Suppressor macrophage treated with lipopolysaccharide for 4 hours (primary cell): ENCODE measurements at places on chromosomes 16 and 17.

GRCh38 chr17:866568-867103, 84.5 kb downstream of the MRM3 start:
- no peak for DNase-seq

DNA sequence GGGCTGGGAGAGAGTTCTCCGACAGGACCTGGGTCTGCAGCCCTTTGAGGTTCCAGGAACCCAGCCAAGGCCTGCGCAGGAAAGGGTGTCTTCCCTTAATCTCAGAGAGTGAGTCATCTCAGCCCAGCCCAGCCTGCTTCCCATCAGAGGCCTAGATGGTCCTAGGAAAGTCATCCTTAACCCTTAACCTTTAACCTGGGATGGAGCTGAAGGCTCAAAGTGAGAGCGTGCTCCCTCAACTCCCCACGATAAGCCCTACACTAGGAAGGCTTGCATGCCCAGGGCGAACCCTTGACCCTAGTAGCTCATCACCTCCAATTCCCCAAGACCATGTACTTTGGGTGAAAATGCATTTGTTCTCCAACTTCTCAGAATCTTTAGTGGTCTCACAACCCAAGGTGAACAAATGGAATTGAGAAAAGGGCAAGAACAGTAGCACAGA, 4.8 kb upstream of the ATXN7L3 start:
- DNase-seq: peak; percentile 40

DNA sequence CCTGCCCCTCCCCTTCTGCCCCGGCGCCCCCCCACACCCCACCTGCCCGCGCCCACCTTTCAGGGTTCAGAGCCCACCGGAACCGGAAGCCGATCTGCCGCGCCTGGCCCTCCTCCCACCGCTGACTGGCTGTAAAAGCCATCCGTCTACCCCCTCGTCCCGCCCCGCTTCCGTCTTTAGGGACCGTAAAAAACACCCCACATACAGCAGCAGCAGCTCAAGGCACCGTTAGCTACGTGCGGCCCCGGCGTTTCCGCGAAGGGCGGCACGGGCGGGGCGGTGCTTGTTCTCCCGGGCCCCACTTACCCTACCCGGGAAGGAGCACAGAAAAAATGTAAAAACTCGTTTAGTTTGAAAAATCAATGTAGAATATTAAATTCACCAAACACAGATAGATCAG, at the start of gene MRPL28:
Gene MRPL28 (minus strand): TSS at position 96 of the 400 bp plus-strand sequence. CDS start 320 bp downstream, outside the sequence.
- peak; percentile 97 for DNase-seq

- DNase-seq: no peak
Measured at GRCh38 chr16:9849697-9850245, 332.5 kb downstream of the GRIN2A start.

DNA sequence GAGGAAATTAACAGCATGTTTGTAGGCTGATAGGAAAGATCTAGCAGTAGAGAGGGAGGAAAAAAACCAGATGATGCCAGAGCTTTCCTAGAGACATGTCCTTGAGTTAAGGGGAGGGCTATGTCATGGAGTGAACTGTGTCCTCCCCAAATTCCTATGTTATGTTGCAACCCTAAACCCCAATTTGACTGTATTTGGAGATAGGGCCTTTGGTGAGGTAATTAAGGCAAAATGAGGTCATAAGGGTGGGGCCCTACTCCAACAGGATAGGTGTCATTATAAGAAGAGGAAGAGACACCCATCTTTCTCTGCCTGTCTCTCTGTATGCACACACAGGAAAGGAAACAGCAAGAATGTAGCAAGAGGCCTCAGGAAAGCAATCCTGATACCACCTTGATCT, 195.3 kb upstream of the AXIN2 start:
- no peak for DNase-seq

DNA sequence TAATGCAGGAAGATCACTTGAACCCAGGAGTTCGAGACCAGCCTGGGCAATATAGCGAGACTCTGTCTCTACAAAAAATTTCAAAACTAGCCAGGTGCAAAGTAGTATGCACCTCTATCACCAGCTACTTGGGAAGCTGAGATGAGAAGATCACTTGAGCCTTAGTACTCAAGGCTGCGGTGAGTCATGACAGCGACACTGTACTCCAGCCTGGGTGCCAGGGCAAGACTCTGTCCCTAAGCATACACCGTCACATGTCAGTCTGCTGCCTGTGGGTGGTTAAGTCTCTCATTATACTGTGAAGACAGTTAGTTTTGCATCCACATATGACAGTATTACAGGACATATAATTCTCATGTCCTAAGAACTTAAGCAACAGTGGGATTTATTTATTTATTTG, 21.8 kb downstream of the NMRAL1 start:
- no peak for DNase-seq

- DNase-seq: no peak
Measured at GRCh38 chr16:85436636-85437165, 176.4 kb upstream of the GSE1 start.

DNA sequence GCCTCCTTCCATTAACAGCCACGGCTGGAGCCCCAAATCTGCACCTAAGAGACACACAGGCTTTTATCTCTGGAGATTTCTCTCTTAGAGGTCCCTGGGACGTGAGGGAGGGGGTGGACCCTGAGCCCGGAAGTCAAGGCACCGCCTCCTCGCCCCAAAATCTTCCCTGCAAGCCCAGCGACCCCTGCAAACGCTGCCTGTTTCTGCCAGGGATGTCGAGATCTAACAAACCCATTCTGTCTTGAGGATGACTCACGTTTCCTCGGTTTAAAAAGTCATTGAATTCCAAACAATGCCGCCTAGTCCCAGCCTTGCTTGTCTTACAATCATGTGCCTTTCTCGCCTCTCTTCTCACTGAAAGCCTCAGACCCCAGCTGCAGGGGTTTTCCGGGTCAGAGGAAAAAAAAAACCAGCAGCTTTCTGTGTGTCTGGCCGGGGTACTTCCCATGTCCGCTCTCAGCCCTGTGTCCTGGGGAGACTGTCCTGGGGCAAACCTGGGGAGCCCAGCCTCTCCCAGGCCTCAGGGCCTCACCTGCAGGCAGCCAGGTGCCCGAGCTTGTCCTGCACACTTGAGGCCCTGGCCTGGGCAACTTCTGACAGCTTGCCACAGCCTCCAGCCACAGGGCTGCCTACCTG, 15.4 kb downstream of the ARL2BP start:
- peak; percentile 41 for DNase-seq

DNA sequence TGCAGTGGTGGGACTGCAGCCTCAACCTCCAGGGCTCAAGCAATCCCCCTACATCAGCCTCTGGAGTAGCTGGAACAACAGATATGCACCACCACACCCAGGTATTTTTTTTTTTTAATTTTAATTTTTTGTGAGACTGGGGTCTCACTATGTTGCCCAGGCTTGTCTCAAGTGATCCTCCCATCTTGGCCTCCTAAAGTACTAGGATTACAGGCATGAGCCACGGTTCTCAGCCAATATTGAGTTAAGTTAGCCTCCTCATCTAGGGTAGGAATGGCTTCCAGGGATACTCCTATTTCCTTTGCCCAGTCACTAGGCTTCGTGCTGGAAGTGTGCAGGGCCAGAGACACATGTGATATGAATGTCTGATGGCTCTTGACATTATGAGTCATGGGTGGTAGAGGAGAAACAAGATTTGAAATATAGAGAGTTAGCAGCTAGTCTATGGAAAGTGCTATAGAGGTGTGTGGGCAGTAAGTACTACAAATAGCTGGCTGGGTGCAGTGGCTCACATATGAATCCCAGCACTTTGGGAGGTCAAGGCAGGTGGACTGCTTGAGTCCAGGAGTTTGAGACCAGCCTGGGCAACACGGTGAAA, 8.0 kb upstream of the HES7 start:
- no peak for DNase-seq

GRCh38 chr17:82519971-82520903, 705 bp downstream of the FOXK2 start:
- no peak for DNase-seq

GRCh38 chr17:60442271-60443173, 20.2 kb downstream of the CHCT1 start:
- DNase-seq: peak; percentile 62

DNA sequence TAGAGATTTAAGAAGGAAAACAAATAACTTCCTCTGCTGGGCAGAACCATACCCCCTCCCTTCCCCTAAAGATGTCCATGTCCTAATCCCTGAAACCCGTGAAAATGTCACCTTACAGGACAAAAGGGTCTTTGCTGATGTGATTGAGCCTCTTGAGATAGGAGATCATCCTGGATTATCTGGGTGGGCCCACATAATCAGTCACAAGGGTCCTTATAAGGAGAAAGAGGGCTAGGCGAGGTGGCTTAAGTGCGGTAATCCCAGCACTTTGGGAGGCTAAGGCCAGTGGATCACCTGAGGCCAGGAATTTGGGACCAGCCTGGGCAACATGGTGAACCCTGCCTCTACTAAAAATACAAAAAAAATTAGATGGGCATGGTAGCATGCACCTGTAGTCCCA, 12.0 kb upstream of the SLC39A11 start:
- no peak for DNase-seq

GRCh38 chr16:27400751-27401620, 988 bp upstream of the IL21R start:
- DNase-seq: peak; percentile 76

GRCh38 chr17:31829649-31830048, 29.4 kb downstream of the COPRS start:
- no peak for DNase-seq

GRCh38 chr17:75635610-75636202, 2.5 kb downstream of the SMIM5 start:
- no peak for DNase-seq

DNA sequence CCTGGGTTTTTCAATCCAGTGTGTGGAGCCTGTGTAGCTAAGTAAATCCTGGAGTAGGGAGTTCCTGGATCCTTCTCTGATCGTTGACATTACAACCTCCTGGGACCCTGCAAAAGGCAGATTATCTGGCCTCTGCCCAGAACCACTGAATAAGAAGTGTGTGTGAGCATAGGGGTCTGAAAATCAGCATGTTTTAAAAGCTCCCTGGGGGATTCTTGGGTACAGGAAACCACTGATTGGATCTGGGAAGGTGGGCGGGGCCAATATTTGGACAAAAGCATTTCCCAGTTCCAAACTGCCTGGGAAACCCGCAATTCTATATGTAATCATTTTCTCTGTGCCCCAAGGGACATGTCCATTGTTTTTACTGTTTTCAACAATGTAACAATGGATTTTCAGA, 27.2 kb upstream of the BEAN1 start:
- no peak for DNase-seq

DNA sequence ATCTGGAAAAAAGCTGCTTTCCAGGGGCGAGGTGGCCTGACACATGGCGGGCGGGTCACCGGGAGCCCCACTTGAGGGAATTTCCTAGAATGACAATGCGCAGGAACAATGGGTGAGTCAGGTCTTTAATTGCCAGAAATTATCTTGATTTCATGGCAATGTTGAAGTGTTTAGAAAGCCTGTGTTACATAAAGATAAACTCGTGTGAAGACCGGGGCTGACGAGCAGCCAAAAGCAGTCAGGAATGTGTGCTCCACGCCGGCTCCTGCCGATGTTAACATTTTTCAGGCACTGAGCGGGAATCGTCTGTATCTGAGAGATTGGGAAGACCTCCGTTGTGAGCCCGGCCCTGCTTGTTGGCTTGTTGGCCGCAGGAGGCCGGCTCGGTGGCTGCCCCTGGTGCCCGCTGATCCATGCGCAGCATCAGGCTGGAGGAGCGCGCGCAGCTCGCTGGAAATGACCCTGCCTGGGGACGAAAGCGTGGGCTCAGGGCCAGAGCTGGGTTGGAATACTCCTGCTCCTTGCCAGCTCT, 353.1 kb downstream of the FOXL1 start:
- DNase-seq: no peak

DNA sequence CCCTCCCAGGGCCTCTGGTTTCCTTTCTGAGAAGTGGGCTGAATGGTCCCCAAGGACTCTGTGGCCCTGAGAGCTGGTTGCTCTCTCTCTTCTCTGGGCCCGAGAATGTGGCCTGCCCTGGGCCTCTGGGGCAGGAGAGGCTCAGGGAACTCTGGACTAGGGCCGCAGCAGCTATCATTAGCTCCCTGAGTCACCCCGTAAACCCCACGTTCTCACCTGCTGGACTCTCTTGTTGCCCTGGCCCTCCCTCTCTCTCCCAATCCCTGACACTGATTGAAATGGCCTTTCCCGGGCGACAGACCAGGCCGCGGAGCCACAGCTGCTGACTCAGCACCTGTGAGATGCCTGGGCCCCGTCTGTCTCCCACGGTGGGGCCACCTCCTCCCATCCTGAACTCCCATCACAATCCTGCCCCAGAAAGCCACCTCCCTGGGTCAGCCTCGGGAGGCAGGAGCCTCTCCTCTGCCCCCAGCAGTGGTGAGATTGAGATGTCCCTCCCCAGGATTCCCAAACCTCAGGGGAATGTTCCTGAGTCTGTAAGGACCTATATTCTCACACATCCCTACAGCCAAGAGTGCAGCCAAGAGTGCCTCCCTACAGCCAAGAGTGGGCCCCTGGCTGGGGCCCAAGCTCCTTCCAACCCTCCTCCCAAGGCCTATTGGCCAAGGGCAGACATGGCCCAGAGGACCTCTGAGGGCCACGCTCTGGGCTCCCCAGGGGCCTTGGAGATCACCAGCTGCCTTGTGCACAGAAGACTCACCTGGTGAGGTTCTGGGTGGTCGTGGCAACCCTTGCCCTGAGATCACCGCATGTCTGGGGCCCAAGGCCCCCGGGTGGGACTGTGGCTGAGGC, 470 bp downstream of the TRPV3 start:
- DNase-seq: no peak

DNA sequence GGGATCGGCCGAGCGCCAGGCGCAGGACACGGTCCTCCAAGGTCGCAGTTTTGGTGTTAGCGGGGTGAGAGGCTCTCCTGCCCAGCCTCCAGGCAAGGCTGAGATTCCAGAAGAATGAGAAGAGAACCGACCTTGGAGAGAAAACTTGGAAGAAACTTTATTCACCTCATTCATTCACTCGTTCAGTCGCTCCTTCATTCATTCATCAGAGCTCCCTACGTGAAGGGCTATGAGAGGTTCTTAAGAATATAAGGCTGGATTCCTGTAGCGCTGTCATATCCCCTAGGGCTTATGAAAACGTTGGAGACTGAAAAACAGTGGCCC, 991 bp upstream of the MYH10 start:
- DNase-seq: no peak

- DNase-seq: no peak
Measured at GRCh38 chr16:65446427-65446826, 324.6 kb upstream of the CDH11 start.

DNA sequence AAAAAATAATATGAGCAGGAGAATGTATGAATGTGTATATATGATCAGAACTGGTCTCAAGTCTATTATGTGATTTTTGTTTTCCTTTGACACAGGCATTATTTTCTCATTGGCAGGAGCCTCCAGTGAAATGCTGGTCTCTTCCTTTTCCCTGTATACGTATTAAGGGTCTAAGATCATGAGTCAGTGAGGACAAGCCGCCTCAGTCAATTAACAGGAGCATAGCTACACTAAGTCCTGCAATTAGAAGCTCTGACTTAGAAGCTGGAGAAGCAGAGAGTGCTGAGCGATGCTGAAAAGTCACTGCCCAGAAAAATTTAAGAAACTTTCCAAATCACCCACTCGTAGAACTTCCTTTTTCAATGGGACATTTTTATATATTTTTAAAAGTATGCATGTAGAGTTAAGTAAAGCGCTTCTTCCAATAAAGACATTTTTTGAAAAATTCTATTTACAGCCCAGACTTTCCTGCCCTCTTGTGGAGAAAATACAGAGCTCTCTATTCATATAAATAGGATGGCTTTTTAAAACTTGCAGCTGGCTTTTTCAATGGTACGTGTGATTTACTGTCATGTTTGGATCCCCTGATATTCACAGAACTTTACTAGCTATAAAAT, 70.2 kb upstream of the PSMD7 start:
- DNase-seq: no peak

- DNase-seq: no peak
Measured at GRCh38 chr17:6101706-6102105, 31.5 kb downstream of the WSCD1 start.
